ENCODE measurements at places on chromosomes 1 and 21.
A peak's percentile ranks its signal among the peaks of the same experiment; 100 is the strongest.

DNA sequence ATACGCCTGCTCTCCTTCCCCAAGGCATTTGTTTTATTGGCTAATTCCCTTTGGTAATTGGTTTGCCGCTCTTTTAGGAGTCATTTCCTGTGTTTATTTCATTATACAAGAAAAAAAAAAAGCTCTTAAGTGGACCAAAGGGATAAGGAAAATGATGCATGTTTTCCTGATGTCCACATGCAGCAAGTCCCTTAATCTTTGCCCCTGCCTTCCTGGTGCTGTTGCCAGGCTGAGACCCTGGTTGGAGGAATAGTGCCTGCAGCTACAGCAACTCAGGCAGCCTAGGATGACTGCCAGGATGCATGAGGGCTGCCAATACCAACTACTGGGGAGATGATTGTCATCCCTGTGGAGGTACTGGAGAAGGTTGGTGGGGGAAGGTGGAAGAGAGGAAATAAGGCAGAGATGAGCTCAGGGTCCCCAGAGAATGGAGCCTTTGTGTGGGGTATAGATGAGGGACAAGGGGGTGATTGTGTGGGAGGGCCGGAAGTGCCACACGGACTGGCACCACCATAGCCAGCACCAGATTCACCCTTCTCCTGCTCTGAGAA, 6.1 kb upstream of the GATAD2B start:
- no peak for DNase-seq

DNA sequence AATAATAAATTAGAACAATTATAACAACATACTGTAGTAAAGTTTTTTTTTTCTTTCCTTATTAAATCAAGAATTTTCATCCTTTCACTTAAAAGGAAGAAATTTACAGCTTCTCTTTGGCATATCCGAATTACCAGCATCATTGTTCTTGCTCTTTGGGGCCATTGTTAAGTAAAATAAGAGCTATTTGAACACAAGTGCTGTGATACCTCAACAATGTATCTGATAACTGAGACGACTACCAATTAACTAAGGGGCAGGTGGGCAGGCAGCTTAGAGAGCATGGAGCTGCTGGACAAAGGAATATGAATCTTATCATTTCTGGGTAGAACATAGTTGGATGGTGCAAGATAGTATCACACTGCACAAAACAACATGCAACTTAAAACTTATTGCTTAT, 719.9 kb upstream of the TMPRSS15 start:
- no peak for DNase-seq

GRCh38 chr1:153880962-153881361, 41.8 kb downstream of the GATAD2B start:
- no peak for DNase-seq

DNA sequence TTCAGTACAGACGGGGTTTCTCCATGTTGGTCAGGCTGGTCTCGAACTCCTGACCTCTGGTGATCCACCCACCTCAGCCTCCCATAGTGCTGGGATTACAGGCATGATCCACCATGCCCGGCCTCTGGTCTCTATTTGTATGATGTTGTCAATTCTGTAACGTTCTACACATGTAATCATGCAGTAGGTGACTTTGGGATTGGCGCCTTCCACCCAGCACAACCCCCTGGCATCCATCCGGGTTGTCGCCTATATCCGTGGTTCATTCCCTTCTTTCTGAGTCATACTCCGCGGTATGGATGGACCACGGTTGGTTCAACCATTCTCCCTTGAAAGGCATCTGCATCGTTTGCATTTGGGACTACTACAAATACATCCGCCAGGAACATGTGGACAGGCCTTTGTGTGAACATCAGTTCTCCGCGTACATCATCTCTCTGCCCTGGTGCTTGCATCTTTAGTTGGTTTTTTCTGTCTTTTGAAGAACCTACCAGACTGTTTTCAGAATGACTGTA, 72.1 kb downstream of the PDE9A start:
- DNase-seq: no peak

DNA sequence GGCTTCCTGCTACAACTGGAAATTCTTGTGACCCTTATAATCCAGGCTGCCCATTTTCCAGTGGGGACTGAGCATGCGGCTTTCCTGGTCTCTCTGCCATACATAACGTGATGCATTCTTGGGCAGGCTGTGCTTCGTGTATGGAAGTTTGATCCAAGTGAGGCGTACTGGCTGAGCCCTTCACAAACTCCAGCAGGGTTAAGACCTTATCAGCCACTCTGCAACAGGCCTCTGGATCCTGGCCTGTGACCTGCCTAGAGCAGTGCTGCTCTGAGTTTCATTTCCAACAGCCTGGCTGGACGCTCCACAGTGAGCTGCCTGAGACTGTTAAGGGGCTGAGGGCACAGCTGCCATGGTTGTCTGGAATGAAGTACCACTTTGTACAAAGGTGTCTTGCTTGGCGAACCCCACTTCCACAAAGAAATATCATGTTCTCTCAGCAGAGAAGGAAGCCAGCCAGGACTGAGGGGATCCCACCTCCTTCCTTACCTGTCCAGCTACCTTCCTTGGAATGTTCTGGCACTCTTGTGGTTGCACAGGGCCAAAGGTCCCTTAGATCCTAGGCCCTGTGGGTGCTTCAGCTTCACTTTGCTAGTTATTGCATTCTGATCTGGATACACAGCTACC, 28.5 kb upstream of the XPR1 start:
- DNase-seq: no peak

GRCh38 chr1:112040891-112041740, 51.6 kb upstream of the KCND3 start:
- DNase-seq: no peak

DNA sequence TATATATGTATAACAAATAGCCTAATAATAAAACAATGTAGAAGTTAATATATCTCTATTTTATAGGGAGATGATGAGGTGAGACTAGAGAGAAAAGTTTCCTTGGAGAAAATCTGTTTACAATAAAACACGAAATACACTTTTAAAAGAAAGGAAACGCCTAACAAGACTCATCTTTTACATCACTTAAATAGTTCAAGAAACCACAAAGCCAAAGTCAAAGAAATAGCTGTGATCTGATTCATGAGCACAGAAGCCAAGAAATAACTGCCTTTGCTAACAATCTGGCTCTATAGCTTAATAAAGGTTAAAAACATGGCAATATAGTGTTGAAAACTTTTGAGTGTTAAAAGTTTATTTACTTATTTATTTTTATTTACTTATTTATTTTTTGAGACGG, 61.5 kb downstream of the TOR3A start:
- DNase-seq: peak; percentile 71

DNA sequence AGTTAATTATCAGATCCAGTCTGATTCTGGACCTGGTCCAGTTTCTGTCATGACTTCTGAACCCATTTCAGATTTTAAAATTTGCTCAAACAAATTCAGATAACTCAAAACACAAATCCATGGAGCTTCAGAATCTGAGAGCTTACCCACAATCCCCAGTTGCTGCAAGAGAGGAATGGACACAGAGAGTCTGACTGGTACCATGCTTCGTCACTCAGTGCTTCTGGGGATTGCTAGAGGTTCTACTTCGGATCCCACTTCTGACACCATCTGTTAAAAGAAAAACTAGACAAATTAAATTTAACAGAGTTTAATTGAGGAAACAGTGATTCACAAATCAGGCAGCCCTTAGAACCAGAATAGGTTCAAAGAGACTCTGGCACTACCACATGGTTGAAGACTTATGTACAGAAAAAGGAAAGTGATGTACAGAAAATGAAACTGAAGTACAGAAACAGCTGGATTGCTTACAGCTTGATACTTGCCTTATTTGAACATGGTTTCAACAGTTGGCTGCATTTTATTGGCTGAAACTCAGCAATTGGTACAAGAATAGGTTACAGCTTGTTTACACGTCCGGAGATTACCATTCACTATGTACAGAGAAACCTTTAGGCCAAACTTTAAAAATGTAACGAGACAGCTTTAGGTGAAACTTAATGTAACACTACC, 60.7 kb upstream of the TEKT2 start:
- no peak for DNase-seq

DNA sequence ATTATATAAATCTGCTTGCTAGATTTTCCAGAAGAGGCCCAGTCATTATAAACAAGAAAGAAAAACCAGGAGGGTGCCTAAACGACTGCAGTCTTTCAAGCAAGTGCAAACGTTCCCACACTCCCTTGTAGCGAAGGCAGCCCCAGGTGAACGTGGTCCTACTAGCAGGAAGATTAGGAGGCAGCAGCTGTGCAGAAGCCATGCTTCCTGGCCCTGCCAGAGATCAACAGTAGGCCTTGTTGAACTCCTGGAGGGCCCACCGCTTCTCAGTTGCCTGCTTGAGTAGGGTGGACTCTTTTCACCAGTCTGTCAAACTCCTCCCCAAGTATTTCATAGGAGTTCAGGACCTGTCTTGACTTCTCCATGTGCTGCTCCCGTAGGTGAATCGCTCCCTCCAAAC, 163.0 kb upstream of the GORAB start:
- no peak for DNase-seq

DNA sequence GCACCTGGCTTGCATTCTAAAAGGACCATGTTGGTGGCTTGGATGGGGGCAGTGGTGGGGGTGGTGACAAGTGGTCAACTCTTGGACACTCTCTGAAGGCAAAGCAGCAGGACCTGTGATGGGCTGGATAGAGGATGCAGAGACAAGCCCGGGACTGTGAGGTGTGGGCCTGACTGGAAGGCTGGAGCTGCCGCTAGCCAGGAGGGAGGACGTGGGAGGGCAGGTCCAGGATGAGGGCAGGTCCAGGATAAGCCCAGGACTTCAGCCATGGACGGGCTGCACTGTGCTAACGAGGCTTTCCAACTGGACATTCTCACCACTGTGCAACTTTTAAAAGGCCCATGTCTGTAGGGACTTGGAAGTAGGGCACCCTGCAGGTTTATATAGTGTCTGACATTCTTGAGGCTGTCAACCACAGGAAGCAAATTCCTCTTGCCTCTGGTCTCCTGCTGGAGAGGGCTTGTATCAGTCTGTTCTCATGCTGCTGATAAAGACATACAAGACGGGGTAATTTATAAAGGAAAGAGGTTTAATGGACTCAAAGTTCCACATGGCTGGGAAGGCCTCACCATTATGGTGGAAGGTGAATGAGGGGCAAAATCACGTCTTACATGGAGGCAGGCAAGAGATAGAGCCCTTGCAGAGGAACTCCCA, 8.3 kb upstream of the C1orf167 start:
- DNase-seq: no peak

GRCh38 chr1:176903474-176903873, 261.0 kb downstream of the ASTN1 start:
- DNase-seq: no peak

- no peak for DNase-seq
Observed at GRCh38 chr1:242241936-242242335, 243.0 kb upstream of the MAP1LC3C start.

GRCh38 chr21:36247316-36248010, 72.5 kb upstream of the MORC3 start:
- no peak for DNase-seq

GRCh38 chr1:246131095-246131494, 376.0 kb downstream of the SMYD3 start:
- no peak for DNase-seq

- DNase-seq: no peak
Observed at GRCh38 chr1:164562947-164563520, 4.0 kb downstream of the PBX1 start.

- DNase-seq: peak; percentile 76
Observed at GRCh38 chr1:93629101-93630059, 52.3 kb downstream of the BCAR3 start.

GRCh38 chr1:230065571-230065970, 1.5 kb upstream of the GALNT2 start:
- no peak for DNase-seq

GRCh38 chr1:111895469-111895868, 94.0 kb downstream of the KCND3 start:
- DNase-seq: no peak

- no peak for DNase-seq
Observed at GRCh38 chr1:63033211-63033610, 249.3 kb downstream of the ATG4C start.

DNA sequence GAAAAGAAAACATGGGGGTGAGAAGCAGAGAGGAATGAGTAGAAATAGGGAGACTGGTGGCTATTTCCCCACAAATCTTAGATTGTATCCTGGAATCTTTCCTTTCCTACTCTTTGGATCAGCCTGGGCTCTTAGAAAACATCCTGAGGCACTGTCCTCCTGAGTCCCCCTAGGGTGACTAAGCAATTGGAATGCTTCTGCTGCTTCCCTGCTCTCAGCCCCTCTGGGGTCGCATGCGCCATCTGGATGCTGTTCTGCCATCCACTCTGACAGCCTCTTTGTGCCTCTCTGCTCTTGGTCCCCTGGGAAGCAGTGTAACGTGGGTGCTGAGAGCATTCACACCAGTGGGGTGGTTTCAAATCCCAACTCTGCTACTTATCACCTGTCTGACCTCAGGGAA, 443.0 kb downstream of the SIPA1L2 start:
- no peak for DNase-seq

- DNase-seq: no peak
Observed at GRCh38 chr1:160778976-160779375, 17.0 kb upstream of the LY9 start.

DNA sequence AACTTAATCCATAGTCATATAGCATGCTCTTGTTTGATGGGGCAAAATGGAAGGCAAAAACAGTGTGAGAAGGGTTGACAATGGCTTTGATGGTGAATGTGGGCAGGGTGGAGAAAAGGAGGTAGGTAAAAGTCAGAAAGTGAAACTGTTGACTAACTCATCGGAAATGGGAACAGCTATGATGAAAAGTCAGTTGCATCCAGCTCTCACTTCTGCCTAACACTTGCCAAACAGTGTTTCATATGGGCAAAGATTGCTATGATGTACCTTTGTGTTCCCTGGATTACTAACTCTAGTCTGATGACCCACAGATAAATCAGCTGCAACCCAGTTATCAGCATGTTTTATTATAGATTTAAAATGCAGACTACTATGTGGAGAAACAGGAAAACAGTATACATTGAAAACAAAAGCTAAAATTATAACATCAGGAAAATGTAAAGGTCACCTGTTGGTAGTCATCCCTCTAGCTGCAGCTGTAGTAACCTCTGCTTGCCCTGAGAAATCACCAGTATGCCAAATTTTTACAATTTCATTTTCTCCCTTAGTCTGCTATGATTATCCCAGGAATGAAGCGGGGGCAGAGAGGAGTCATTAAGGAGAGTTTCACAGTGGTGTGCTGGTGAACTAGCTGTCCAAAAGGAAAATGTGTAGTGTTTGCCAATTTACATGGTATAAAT, 11.7 kb downstream of the TNFSF18 start:
- DNase-seq: no peak

- DNase-seq: no peak
Observed at GRCh38 chr1:14482784-14483450, 115.6 kb upstream of the KAZN start.

GRCh38 chr1:235004276-235004675, 124.4 kb downstream of the TOMM20 start:
- no peak for DNase-seq

GRCh38 chr21:37463083-37463801, 96.7 kb downstream of the DYRK1A start:
- peak; percentile 35 for DNase-seq

- no peak for DNase-seq
Observed at GRCh38 chr1:15405106-15405850, 4.4 kb upstream of the EFHD2 start.

- DNase-seq: no peak
Observed at GRCh38 chr1:28298438-28298837, 30.4 kb upstream of the MED18 start.

GRCh38 chr1:203794764-203795440, 521 bp upstream of the ZBED6 start:
- DNase-seq: no peak
